ENCODE measurements at places on chromosomes 4 and X. TPM values are rescaled to one million over a fixed set of nuclear protein-coding genes. Genes with fewer than 3 reads are reported as not detected.

MAGED1 gene
- 132 TPM for total RNA-seq

LANCL3 gene
- not detected for total RNA-seq

GABRG1 gene
- total RNA-seq, result not detected

HTR2C gene
- not detected for total RNA-seq

SMIM31 gene
- not detected for total RNA-seq

RAB40A gene
- 0.39 TPM for total RNA-seq

TMEM255A gene
- total RNA-seq, result under 0.01 TPM

SLC9B1 gene
- total RNA-seq, result 0.73 TPM

PNMA6A gene
- 3.3 TPM for total RNA-seq

RELL1 gene
- total RNA-seq, result 45.5 TPM

VCX2 gene
- not detected for total RNA-seq

EXOC1L gene
- total RNA-seq, result not detected

TMPRSS11B gene
- not detected for total RNA-seq

SSX4B gene
- not detected for total RNA-seq

P2RY4 gene
- total RNA-seq, result 0.39 TPM

GPR119 gene
- total RNA-seq, result not detected

ARMCX5 gene
- total RNA-seq, result 15.6 TPM

GPR78 gene
- 0.37 TPM for total RNA-seq

MAGEB1 gene
- total RNA-seq, result not detected

CLDN34 gene
- total RNA-seq, result not detected

AR gene
- total RNA-seq, result 13.2 TPM

UGDH gene
- total RNA-seq, result 201 TPM

FAT1 gene
- total RNA-seq, result 172 TPM

CXCL3 gene
- 3.7 TPM for total RNA-seq

CLTRN gene
- total RNA-seq, result 0.20 TPM

TMPRSS11D gene
- total RNA-seq, result not detected

LDOC1 gene
- 3.1 TPM for total RNA-seq

DMRTC1 gene
- total RNA-seq, result not detected

OFD1 gene
- 10.8 TPM for total RNA-seq

SGMS2 gene
- total RNA-seq, result 80.5 TPM

NAA11 gene
- not detected for total RNA-seq

VSIG4 gene
- total RNA-seq, result under 0.01 TPM

CXCL11 gene
- total RNA-seq, result not detected

C4orf51 gene
- not detected for total RNA-seq

CNKSR2 gene
- 0.98 TPM for total RNA-seq

SAGE1 gene
- total RNA-seq, result not detected

EFHC2 gene
- total RNA-seq, result 0.37 TPM

Data from subcutaneous preadipocyte (primary cell).